CD4-positive, alpha-beta T cell treated with Interleukin-2 at 100 ng/mL for 4 hours (primary cell): ENCODE measurements at places on chromosomes 5 and 9.

DNA sequence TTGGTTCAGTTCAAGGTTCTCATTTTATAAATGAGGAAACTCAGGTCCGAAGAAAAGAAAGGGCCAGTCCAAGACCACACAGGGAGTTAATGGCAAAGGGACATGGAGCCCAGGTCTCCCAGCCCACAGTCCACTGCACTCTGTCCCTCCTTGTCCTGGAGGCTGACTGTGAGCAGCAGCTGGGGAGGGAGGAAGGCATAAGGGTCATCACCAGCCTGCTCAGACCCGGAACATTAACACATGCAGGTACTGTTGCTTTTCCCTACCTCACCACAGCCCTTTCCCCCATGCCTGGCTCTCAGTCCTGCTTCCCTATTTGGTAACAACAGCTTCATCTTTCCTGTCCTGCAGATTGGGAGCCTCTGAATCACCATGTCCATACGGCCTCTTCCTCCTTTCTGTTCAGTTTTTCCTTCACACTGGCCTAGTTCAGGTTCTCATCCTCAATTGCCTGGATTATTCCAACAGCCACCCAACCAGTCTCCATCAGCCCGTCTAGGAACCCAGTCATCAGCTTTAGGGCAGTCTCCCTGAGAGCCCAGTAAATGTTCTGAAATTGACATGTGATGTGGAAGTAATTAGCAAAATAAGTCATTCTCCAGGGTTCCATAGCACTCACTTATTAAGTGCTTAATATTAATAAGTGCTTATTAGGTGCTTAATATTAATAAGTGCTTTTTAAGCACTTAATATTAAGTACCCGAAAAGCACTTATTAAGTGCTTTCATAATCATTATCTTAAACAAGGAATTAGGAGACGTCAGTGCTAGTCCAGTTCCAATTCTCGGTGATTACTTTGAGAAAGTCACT lies 4.3 kb downstream of the GPX3 start:
- DNase-seq = no peak

GRCh38 chr9:19033015-19033414 lies at the start of gene SAXO1:
TSS of gene SAXO1 (minus strand) at chr9:19033209. CDS start at chr9:19032908, 301 bp downstream.
- no peak for DNase-seq

DNA sequence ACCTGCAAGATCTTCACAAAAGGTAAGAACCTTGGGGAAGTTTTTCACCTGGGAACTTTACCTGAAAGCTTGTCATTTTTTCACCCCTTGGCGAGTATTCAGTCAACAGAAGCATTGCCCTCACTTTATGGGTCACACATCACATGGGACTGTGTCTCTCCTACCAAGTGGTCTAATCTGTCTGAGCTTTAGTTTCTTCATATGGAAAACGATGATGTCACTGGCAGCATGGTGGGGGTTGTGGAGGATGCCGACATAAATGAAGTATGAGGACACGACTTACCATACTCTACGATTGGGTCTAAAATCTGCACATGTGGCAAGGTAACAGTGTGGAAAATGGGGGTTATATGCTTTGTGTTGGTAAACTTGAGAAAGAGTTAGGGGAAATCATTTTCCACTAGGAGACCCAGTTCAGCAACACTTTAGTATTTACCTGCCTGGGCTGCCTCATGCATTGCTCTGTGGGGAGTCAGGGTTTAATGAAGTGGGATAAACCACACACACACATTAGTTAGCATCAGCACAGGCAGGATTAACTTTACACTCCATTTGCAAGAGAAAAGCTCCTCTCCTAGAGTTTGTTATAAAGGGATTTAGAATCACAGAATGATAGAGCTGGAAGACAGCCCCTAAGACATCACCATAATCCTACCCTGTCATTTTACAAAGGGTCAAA lies 19.8 kb upstream of the PAX5 start:
- DNase-seq = no peak

DNA sequence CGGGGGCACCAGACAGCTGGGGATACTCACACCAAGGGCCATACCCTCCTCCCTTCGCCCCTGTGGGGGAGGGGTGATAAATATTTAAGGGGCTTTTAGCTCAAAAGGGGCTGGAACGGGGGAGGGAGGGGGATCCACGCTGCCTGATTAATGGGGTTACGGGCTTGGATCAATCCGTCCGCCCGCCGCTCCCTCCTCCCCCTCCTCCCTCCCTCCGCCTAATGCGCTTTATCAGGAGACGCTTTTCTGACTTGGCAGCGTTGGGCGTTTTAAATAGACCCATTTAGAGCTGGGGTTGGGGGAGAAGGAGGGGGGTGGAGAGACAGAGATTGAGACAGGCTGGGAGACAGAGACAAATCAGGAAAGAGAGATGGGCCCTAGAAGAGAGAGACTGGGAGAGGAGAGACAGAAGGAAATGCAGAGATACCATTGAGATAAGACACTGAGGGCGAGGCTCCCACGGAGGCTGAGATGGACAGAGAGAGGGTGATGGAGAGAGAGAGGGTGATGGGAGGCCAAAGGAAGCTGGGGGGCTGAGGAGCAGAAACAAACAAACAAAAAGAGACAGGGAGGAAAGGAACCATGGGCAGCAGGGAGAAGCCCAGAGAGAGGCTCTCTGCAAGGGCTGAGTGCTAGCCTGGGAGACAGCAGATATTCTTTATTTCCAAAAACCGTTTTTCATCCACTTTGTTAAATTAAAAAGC lies 10.3 kb downstream of the CNTFR start:
- no peak for DNase-seq

- no peak for DNase-seq
These were observed 49.6 kb downstream of the ZFR start for GRCh38 chr5:32394981-32395380.

- no peak for DNase-seq
These were observed 3.7 kb upstream of the GM2A start for GRCh38 chr5:151249281-151249680.

- no peak for DNase-seq
These were observed 4.7 kb downstream of the BRD3 start for GRCh38 chr9:134063088-134063570.

GRCh38 chr9:129262261-129262660 lies 84.2 kb upstream of the IER5L start:
- DNase-seq = no peak

DNA sequence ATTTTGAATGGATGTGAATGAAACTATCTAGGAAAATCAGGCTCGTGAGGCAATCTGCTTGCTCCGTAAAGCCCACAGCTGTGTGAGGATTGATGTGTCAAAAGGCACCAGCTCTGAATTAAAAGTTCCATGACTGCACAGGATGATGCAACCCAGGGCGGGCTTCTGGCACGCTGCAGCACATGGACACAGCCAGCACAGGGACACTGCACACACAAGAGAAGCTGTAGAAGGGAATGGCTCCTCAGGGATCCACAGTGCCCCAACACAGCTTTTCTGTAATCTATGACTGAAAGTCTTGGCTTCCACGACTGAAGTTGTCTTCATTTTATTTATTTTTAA lies 151.0 kb downstream of the GCNT1 start:
- no peak for DNase-seq

DNA sequence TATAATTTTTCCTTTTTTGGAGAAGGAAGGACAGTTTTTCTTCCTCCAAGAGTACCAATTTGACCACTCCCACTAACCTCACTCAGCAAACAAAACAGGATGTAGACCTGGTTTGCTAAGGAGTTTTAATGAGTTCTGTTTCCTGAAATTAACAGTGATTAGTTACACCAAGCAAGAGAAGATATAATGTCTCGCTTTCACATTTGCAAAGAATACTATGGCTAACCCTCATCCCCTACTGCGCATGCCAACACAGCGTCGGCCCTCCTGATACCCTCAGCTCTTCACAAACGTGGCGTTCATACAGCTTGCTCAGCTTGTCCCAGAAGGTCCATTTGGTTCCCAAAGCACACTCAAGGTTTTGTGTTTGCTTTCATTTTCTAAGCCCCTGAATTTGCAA lies 41.9 kb upstream of the IPPK start:
- peak; percentile 40 for DNase-seq

DNA sequence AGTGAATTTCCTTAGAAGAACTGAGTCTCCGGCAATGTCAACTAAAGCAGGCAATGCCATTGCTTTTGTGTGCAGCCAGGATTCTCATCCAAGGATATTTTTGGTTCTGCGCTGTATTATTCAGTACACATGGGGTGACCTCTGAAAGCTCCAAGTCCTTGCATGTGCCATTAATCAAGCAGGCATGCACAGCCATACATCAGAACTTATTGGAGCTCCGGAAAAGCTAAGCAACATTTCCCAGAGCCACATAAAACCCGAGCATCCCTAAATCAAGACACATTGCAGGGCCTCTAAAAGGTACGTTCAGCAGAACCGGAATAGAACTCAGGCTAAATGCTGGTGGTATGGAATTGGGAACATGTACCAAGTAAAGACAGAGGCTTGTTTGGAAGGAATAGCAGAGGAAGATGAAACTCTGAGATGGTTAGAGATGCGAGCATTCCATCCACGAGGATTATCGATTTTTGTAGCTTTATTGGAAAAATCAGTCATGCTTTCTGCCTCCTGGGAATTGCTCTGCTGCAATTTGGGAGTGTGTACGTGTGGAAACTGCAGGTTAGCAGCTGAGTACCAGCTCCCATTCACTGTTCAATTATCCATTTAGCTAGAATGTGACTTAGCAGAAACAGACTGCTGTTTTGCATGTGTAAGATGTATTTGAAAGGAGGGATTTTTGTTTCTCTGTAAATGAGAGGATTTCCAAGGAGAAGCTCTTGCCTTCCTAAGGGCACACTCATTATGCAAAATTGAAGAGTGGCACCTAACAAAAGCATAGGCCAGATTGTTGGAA lies 143.7 kb upstream of the WWC1 start:
- no peak for DNase-seq
